SK-N-SH treated with all-trans-retinoic acid at 6 μM for 48 hours (cell line): ENCODE measurements at places on chromosomes 3 and 15.
A peak's percentile ranks its signal among the peaks of the same experiment; 100 is the strongest.

- peak; percentile 89 for ATAC-seq
Measured at GRCh38 chr3:37905987-37906674, 44.5 kb downstream of the CTDSPL start.

DNA sequence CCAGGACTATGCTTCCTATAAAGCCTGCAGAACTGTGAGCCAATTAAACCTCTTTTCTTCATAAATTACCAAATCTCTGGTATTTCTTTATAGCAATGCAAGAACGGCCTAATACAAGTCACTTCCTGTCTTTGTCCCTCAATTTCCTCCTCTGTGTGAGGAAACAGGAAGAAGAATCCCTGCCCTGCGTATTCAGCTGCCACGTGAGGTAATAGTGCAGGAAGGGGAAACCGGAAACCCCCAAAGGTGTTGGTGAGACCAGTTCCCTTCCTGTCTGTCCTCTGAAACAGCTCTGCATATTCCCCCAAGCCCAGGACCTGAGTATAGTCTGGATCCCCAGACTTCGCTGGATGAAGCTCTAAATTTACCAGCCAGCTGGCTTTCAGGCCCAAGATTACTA is 18.1 kb upstream of the PTPN23 start:
- ATAC-seq: no peak

DNA sequence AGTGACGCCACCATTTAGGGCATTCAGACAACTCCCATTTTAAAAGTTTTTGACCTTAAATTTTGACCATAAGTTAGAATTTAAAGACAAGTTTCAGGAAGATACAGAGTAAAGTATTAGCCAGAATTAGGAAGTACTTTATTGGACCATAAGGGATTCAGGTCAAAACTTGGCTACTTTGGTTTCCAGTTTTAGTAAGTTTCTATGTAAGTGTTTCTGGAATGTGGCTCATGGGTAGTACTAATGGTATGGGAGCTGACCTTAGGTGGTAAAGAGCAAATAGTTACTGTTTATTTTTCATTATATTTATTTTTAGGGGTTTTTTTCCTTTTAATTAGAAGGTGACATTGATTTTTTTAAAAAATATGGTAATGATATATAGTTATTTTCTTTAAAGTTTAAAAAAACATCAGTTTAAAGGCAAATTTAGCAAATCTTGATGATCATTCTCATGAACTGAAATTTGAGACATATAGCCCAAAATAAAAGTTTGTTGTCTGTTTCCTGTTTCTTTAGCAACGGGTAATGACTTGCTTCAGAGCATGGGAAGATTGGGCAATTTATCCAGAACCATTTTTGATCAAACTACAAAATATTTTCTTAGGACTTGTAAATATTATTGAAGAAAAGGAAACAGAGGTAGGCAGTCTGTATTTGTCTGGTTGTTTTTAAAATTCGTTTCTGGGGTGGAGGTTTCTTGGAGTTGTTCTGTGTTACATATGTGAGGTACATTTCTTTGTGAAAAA is 34.3 kb downstream of the U2SURP start:
- ATAC-seq: no peak

GRCh38 chr3:127764841-127765362 is 57.4 kb downstream of the MGLL start:
- ATAC-seq: no peak

DNA sequence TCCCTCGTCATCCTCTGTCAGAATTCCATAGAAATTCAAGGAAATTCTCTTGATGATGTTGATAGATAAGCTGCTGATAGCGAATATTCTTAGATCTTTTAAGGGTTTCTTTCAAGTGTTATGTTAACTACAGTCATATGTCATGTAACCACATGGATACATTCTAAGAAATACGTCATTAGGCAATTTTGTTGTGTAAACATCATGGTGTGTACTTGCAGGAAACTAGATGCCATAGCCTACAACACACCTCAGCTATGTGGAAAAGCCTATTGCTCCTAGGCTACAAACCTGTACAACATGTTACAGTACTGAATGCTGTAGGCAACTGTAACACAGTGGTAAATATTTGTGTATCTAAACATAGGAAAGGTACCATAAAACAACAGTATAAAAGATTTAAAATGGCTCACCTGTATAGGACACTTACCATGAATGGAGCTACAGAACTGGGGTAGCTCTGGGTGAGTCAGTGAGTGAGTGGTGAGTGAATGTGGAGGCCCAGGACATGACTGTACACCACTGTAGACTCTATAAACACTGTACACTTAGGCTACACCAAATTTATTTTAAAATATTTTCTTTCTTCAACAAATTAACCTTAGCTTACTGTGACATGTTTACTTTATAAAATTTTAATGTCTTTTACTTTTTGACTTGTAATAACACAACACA is 34.6 kb downstream of the GLDN start:
- ATAC-seq: no peak

DNA sequence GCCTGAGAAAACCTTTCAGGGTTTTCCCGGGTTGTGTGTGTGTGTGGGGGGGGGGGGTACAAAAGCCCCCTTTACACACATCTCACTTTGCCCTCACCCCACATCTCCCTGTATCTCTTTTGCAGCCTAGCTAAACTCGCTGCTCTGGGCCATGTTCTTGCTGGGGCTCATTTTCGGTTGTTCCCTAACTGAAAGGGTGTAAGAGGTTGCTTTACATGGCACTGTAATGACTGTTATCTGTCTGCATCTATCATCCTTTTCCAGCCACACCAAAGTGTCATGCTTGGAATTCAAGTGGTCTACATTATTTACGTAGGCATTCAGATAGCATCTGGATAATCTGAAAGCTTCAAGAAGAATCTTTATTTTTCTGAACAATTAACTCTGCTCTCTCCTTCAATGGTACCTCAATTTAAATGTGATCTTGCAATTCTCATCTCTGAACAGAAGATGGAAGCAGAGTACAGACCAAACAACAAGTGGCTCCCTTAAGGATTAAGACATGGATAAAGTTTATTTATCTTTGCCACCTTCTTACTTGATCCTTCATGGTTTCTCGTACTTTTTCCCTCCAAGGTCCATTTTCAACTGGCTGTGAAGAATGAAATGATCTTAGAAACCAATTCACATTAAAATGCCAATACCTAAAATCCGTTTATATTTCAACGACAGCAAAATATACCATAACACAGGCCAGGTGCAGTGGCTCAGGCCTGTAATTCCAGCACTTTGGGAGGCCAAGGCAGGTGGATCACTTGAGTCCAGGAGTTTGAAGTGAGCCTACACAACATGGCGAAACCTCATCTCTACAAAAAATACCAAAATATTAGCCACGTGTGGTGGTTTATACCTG is 34.9 kb downstream of the DCLK3 start:
- ATAC-seq: peak; percentile 90

DNA sequence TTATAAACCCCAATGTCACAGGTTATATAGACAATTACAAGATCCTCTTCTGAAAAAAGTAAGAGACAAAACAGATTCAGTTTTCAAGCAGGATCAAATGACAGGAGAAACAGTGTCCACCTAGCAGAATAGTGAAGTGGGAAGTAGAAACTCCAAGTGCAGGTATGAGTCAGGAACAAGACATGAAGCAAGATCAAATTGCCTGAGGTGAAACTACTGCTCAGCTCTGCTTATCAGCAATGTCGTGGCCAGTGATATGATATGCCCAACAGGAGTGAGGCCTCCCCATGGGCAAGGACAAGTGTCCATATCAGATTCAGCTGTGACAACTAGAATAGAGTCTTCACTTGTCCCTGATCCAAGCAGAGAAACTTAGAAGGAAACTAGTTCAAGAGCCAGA is 100.0 kb downstream of the ZMAT3 start:
- ATAC-seq: no peak

DNA sequence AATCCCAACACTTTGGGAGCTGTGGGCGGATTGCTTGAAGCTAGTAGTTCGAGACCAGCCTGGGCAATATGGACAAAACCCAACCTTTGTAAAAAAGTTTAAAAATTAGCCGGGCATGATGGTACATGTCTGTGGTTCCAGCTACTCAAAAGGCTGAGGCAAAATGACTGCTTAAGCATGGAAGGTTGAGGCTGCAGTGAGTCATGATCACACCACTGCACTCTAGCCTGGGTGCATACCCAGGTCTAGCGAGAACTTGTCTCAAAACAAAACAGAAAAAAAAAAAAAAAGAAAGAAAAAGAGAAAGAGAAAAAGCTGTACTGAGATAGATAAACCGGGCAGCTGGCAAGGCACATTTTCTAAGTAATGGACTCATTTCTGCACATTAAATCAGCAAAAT is 10.6 kb downstream of the ARPP19 start:
- peak; percentile 79 for ATAC-seq

DNA sequence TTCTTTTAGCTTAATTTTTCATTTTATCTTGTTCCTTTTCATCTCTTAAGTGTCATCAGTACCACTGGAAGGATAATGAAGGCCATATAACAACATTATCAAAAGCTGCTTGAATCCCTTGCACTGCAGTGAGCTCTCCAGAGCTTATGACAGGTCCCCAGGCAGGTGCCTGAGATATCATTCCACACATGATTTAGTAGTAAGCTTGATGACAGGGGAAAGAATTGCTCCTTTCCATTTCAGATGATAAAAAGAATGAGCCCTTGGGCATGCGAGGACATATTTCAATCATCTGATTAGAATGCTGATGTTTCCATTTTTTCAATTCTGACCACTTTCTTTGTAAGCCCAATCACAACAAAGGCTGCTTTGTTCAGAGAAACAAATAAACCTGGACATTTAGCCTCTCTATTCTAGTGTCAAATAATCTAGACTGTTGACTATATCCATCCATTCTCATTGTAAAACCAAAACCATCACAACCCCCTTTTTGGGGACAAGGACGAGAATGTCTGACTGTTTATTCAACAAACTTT is 567.8 kb downstream of the IGSF11 start:
- ATAC-seq: no peak

- no peak for ATAC-seq
Measured at GRCh38 chr3:193962986-193963685, 172.8 kb upstream of the HES1 start.

GRCh38 chr15:67091980-67092677 is 26.7 kb downstream of the SMAD3 start:
- ATAC-seq: no peak

- no peak for ATAC-seq
Measured at GRCh38 chr3:162094301-162094700, 597.7 kb downstream of the OTOL1 start.

DNA sequence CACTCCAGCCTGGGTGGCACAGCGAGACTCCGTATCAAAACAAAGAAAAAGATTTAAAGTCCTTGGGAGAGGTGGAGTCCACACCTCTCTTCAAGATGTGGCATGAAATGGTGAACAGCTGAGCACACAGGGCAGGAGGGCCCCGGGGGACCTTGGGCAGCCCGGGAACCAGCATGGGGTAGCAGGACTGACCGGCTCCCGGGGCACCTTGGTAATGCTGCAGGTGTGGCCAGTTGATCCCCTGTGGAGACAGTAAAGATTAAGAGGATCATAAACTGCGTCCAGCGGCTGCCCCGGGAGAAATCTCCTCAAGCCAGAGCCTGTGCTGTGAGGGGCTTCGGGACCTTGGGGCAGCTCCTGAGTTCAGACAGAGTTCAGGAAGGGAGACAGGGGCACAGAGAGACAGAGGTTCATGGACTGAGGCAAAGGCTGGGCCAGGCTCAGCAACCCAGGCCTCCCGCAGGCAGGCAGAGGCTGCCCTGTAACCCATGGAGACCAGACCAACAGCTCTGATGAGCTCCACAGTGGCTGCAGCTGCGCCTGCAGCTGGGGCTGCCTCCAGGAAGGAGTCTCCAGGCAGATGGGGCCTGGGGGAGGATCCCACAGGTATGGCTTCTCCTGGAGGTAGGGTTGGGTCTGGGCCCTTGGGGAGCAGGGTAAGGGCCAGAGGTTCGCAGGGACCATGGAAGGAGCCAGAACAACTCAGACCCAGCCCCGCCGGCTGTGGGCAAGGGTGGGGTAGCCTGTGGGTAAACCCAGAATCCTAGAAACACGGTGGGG is at the start of gene NR2E3:
Gene NR2E3, plus strand, starts transcription at position 299 of the 780 bp plus-strand sequence. Its CDS starts 190 bp downstream, at position 489.
- ATAC-seq: no peak

GRCh38 chr3:66140743-66141372 is 79.9 kb upstream of the SLC25A26 start:
- no peak for ATAC-seq

DNA sequence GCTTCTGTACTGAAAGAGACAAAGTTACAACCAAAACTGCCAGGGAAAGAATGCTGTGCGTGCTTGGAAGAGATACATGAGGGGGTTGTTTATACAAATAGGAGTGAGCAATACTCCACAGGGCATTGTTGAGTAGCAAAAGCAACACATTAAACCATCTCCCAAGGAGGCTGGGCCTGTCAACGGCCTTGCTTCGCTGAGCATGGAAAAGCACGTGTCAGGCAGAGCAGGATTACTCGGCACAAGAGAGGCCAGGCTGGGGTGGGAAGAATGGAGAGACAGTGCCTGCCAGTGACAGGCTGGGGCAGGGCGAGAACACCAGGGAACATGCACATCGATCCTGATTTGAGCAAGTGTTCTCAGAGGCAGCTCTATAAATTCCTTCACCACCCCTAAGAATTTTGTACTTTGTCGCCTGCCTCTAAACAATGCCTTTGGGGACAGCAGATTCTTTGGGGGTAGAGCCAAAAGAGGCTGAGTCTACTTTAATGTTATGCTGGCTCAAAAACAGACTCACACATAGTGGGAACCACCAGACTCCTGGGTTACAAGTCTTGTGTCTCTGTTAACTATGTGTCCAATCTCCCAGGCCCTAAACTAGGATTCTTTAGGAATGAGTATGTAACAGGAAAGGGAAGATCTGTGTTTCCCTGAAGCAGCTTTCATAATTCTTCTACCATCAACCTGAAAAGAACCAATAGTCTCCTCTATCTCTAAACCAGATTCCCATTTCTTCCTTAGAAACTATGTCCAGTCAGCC is 67.2 kb downstream of the LIPC start:
- no peak for ATAC-seq

GRCh38 chr3:129529436-129530210 is 1.2 kb downstream of the RHO start:
- no peak for ATAC-seq

GRCh38 chr15:57118013-57118799 is 199.8 kb downstream of the TCF12 start:
- ATAC-seq: peak; percentile 70

GRCh38 chr3:50464569-50464968 is 38.9 kb downstream of the CACNA2D2 start:
- no peak for ATAC-seq

- no peak for ATAC-seq
Measured at GRCh38 chr3:117137065-117137464, 427.5 kb downstream of the TUSC7 start.

DNA sequence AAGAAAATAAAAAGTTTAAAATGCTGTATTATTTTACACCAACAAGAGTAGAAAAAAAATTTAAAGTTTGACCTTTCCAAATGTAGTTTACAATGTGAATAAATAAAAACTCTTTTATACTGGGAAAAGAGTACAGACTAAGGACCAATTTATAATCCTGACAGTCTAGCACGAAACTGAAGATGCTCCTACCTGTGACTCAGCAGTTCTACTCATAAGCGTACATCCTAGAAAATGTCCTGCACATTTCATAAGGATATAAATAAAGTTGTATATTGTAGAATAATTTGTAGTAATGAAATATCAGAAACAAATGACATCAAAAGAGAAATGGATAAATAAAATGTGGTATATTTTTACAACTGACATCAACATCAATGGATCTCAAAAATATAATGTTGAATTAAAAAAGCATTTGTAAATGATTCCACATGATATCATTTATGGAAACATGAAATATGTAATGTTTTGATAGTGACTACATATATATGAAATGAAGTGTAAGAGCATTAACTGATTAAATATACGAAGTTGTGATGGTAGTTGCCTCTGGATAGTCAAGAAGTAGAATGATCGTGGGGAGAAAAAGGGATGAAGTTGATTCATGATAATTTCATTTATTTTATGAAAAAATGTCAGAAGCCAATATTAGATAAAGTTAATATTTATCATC is 161.3 kb upstream of the CBLB start:
- peak; percentile 70 for ATAC-seq

- no peak for ATAC-seq
Measured at GRCh38 chr3:134682196-134682880, 31.5 kb upstream of the KY start.
